ENCODE measurements at places on chromosomes 3 and 15.

DNA sequence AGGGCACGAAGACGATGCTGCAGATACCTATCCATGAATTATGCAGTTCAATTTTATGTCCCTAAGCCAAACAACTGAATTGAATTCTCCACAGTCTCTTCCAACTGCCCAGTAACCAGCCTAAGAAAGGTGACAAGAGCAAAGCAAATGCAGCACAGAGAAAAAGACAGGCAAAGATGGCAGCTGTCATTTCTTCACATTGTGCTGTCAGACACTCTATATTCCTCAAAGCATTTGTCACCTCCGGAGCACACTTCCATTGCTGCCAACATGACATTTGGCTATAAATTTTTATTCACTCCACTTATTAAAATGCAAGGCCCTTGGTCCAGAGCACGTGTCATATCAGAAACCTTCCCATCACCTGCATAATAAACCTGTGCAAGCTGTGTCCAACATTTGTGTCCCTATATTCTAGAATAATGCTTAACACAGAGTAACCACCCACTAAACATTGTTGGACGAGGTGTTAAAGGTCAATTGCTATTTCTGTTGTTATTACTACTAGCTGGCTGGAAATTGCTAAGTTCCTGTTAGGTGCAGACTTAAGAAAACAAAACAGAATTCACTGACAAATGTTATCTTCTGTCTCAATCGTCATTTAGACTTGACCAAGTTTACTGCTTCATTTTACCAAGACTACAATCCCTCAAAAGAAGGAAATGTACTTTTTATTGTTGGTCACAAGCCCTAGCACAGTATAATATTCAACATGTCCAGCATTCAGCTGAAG lies 89.7 kb downstream of the MAGI1 start:
- no peak for DNase-seq

DNA sequence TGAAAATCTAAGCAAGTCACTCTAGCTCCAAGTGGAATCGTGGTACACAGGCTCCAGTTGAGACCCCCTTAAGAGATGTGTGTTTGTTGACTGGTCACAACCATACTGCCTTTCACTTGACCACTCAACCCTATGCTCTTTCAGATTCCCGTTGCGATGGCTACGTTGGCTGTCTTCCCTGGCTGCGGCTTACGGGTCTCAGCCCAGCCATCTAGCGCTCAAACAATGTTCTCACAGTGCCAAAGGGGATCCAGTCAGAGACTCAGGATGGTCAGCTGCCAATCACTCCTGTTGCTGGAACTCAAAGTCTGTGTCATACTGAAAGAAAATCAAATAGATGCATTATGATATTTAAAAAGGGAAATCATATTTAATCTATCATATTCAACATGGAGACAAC lies 237.6 kb downstream of the ITPR1 start:
- DNase-seq, result no peak

DNA sequence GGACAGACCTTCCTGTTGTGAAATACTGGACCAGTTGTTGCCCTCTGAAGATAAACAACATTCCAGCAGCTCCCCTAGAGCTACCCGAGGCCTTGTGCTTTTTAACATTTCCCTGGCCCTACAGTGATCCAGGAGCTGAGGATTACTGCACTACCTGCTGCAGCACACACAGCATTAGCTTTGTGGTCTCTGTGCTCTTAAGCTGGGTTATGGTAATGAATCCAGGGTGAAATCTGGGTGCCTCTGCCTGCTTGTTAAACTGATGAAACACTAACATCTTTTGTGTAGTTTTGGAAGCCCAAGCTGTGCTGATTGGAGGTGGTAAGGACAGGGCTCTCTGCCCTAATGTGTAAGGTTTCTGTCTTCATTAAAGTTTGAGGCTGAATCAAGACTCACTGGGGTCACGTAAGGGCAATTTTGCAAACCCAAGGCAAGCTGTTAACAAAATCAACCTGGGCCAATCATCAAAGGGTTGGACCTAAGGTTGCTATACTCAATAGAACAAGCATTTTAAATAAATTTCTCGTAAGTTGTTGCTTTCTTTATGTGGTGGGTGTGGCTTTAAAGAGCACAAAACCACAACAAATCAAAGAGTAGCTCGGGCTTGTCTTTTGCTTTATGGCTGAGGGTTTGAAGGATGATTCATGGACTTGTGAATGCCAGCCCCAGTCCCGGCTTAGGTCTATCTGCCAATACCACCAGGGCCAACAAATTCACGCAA lies 183.9 kb downstream of the TPRG1 start:
- peak; percentile 27 for DNase-seq

DNA sequence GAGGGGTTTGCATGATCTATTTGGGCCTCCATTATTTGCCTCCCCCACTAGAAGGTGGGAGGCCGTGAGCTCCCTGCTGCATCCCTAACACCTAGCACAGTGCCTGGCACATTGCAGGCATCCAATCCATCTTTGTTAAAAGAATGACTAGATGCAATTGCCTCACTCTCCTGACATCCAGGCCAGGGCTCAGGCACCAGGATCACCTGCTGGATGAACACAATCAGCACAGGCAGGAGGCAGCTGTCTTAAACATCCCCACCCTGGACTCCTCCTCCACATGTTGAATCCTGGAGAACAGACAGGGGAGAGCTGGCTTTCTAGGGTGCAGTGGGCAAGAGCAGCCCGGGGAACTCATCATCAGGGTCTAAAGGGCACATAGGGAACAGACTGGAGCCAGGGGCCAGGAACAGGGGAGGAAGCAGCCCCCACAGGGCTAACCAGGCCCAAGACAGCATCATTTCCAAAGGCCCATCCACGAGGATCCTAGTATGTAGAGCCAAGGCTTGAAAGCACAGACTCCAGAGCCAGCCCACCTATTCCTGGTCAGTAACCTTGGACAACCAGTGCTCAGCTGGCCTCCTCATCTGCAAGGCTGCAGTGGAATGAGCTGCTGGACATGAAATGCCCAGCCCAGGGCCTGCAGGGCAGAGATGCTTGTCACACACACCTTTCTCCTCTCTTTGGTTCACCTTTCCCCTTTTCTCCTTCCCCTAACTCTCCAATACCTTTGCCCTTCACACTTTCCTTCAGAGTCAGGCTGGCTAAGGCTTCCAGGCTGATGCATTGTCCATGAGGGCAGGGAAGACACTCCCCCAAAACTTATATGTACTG lies 254.4 kb upstream of the TLE3 start:
- no peak for DNase-seq

- no peak for DNase-seq
These were observed 34.3 kb downstream of the UBXN7 start for GRCh38 chr3:196397941-196398340.

- DNase-seq, result no peak
These were observed 179.4 kb downstream of the SATB1 start for GRCh38 chr3:18245721-18246120.

- DNase-seq, result no peak
These were observed 105.5 kb upstream of the PROK2 start for GRCh38 chr3:71890356-71890931.

GRCh38 chr15:95291898-95292472 lies 1038.5 kb upstream of the NR2F2 start:
- no peak for DNase-seq

- no peak for DNase-seq
These were observed 126.0 kb upstream of the MITF start for GRCh38 chr3:69613286-69613685.

DNA sequence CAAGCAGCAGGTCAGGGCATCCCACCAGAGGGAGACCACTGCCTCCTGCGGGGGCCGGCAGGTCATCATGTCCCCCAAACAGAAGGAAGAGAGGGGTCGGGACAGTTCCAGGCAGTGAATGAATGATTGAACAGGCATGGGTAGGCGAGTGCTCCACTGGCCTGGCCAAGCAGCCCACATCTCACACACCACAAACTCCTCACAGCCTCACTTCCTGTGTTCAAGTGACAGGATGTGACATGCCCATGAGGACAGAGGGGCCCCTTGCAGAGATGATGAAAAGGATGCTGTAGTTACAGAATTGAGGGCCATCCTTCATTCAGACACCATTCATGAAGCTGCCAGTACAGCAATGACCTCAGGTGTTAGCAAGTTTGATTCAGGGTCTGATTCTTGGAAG lies 3.7 kb downstream of the IQSEC1 start:
- DNase-seq, result peak; percentile 24

- no peak for DNase-seq
These were observed 72.1 kb downstream of the LRIG1 start for GRCh38 chr3:66428733-66429132.

GRCh38 chr3:73291541-73291940 lies 230.1 kb downstream of the EBLN2 start:
- no peak for DNase-seq

DNA sequence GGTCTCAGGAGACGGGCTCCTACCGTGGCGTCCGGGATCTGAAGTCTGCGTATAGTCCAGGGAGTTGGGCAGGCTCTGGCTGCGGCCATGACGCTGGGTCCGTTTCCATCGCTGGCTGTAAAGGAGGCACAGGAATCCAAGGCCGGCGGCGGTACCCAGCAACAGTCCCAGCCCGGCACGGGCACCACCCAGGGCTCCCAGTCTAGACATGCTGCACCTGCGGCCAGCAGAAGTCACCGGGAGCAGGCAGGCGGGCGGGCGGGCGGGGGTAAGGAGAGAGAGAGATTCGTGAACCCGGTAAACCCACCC lies 526 bp downstream of the RMDN3 start:
- DNase-seq, result no peak

DNA sequence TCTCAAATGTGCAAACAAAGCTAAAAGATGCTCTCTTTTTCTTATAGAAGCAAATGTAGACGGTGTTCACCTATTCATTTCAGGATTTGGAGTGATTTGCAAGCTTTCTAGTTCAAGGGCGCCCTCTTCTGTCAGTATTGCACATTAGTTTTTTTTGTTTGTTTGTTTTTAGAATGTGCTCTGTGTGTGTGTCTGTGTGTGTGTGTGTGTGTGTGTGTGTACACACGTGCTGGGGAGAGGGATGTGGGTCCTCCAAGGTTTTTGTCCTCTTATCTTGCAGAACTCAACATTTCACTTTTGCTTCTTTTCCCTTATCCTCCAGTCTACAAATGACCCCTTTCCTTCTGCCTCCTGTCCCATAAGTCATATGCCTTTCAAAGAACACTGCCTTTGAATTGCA lies 23.5 kb downstream of the DNAH1 start:
- no peak for DNase-seq

GRCh38 chr15:99345832-99346462 lies 94.7 kb downstream of the LRRC28 start:
- no peak for DNase-seq

DNA sequence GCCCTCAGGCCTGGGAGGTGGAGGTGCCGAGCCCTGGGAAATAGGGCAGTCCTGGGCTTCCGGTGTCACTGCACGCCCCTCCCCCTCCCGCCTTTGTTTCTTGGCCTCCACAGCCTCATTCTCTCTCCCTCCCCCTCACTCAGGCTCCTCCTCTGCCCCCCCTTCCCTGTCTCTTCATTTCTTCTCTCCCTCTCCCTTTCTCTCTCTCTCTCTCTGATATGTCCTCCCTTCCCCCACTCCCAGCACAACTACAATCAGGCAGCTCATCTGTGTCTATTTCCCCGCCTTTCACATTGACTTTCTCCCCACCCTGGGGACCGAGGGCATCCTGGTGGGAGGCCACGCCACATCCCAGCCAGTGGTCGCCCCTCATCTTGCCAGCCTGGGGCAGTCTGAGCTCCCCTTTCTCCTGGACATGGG lies 40.2 kb downstream of the IDH2 start:
- DNase-seq, result no peak

- no peak for DNase-seq
These were observed 5.0 kb downstream of the MITF start for GRCh38 chr3:69743975-69744906.

- DNase-seq, result no peak
These were observed 41.4 kb downstream of the ULK4 start for GRCh38 chr3:41920406-41920965.

DNA sequence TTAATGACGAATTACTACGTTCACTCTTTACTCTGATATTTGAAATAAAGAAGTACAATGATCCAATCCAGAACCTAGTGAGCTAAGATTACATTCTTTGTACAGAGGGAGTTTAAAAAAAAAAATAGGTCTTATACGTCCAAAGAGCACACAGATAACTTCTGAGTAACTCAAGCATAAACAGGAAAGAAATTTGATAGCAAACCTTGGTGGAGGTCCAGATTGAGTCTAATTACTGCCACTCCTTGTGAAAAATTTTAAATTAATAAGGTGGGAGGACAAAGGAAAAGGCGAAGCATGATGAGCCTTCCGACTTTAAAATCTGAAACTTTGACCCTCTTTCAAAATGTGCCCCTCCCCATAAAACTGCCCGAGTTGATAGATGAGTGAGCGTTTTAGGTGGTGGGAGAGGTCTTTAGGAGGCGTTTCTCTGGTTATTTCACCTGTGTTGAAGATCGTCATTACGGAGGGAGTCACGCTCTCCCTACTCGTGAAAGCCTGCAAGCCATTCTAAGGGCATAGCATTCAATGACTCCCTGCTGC lies 127.0 kb upstream of the ROBO2 start:
- DNase-seq, result no peak

DNA sequence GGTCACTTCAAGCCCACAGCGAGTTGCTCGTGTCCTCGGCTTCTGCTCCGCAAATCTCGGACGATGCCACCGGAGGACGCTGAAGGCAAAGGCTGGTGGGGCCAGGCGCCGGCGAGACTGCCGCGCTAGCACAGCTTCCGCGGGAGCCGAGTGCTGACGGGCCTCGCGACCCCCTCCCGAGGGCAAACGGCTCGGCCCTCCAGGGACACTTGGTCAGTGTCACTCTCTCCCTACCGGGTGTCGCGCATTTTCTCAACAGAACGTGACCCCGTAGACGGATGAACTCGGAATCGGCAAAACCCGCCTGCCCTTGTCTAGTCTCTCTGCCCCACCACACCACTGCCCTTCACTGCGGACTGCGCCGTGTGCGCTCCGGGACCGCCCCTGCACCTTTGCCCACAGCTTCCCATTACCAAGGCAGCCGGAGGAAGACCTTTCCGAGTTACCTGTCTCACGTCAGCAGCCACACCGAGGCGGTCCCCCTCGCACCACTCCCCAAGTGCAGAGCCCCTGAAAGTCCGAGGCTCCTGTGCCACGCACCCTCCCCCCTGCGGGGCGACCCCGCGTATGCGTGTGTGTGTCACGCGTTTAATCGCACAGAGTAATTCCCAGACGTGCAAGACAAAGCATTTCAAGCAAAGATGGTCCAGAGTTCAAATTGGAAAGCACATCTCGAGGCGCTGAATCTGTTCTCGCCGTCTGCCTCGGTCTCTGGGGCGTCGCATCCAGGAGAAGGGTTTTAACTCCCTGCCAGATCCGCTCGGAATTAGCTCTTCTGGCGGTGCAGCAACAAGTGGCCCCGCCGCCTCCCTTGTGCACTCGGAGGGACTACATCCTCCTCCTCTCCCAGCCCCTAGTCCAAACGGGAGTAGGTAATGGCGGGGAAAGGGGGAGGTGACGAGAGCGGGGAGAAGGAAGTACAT lies 245.0 kb upstream of the TOPAZ1 start:
- no peak for DNase-seq

GRCh38 chr3:9301091-9301490 lies 51.6 kb upstream of the SRGAP3 start:
- DNase-seq, result no peak
